CD14-positive monocyte (primary cell): ENCODE measurements at places on chromosomes 1 and 21.

GRCh38 chr21:25515484-25516405, 91.5 kb downstream of the MRPL39 start:
- DNase-seq = no peak

DNA sequence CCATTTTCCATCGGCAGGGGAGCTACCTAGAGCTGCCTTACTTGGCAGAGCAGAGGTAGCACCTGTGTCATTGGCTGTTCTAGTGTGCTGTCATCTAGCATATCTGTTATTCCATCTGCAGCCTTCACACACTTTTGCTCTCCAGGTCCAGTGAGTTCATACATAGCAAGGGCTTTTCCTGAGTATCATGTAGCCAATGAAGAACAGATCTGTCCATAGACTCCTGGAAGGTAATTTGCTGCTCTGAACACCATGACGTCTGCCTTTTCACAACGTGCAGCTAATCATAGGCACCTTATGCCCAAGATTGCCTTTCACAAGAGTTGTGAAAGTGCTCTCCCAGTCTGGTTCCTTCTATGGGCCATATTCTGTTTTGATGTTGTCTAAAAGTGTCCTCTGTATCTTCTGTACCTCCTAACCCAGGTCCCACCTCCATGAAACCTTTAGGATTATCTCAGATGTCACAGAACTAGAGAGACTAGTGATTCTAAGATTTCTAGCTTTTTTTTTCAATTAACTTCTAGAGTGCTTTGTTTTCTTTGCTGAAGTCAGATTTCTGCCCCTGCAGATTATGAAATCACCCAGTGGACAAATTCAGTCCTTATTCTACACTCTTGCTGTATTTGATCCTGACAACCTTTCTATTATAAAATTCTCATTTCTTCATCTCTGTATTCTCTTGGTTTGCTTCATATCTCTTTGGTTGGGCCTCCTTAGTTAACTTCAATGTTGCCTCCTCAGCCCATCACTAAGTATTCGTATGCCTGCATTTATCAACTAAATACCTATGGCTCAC, 134.8 kb downstream of the PBX1 start:
- no peak for DNase-seq

GRCh38 chr1:16888860-16889816, 6.6 kb upstream of the RNU1-2 start:
- DNase-seq = peak; percentile 50

DNA sequence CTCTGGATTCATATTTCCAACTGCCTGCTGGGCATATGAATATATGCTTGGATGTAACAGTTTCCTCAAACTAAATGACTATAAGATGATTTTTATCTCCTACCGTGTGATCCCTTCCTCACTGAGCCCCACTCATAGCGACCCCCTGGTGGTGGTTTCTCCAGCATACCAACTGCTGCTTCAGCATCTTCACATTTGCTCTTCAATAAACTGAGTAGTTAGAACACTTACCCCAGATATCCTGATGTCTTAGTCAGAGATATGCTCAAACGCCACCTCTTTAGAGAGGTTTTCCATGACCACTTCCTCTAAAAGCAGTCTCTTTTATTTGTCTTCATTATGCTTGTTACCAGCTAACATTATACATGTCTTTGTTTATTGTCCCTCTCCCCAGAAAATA, 10.2 kb upstream of the HNRNPR start:
- DNase-seq = no peak

GRCh38 chr1:77762072-77762476, 2.4 kb upstream of the USP33 start:
- DNase-seq = peak; percentile 48

- no peak for DNase-seq
These were observed 110.5 kb upstream of the COL6A1 start for GRCh38 chr21:45870851-45871615.

- no peak for DNase-seq
These were observed at the start of gene ATP1A4 for GRCh38 chr1:160151303-160151702. TSS of gene ATP1A4 (plus strand) at chr1:160151603. CDS start at chr1:160152041, 438 bp downstream.

GRCh38 chr1:110262296-110262695, 52.2 kb downstream of the KCNC4 start:
- peak; percentile 6 for DNase-seq

GRCh38 chr1:66446261-66447001, 87.5 kb upstream of the SGIP1 start:
- peak; percentile 73 for DNase-seq

- no peak for DNase-seq
These were observed 130.0 kb downstream of the LIPI start for GRCh38 chr21:14080764-14081096.

- DNase-seq = no peak
These were observed 485.0 kb downstream of the DISC1 start for GRCh38 chr1:232111611-232112010.

DNA sequence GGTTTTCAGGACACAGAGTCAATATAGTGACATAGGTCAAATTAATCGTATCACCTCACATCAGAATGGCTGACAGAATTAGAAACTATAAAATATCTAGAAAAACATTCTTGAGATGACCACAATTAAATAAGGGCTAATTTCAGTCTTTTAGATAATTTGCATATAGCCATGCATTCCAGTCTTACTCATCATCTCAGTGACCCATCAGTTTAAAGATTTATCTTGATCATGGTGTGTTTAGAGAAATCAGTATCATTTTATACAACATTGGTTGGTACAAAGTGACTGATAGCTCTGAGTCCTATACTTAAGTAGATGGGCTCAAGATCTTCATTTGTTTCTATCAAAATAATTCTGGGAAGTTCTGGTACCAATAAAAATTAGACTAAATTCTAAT, 262.3 kb upstream of the SNX7 start:
- no peak for DNase-seq

DNA sequence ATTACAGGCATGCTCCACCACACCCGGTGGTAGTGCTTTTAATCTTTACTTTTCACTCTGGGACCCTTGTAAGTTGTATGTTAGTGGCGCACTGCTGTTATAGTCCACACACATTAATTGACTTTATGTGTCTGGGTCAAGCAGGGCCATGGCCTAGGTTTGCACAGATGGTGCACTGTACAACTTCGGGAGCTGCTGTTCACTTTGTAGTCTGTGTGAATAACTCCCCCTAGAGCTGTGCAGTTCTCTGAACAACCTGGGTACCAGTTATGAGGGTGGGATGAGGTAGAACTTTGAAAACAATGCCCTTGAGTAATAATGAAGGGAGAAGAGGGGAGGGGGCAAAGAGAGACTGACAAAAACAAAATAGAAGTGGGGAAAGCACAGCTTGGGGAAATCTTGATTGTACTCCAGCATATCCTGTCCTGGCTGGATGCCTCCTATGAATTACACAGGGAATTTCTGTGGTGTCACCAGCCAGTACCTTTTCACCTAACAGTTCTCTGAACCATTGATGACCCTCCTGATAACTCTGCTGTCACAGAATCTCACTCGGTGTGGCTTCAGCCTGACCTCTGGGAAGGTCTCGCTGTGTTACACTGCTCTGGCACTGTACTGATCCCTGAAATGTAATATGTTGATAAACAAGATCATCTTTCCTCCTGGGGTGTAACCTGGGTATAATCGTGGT, 2.2 kb downstream of the PTGFRN start:
- no peak for DNase-seq

DNA sequence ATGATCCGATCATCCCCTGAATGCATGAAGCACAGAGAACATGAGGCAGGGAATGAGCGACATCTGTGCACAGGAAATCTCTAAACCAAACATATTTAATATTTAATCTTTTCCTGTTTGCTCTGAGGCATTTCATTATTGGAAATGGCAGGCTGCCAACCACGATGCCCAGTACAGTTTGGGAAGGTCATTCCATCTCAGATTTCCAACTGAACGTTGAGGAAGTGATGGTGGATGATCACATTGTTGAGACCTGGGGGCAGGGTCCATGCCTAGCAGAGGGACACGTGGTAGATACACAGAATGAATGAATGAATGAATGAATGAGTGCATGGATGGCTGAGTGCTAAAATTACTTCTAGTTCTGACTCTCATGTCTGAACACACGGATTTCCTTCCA, 15.9 kb upstream of the FASLG start:
- DNase-seq = no peak

GRCh38 chr1:70528590-70529333, 117.7 kb downstream of the CTH start:
- DNase-seq = no peak

DNA sequence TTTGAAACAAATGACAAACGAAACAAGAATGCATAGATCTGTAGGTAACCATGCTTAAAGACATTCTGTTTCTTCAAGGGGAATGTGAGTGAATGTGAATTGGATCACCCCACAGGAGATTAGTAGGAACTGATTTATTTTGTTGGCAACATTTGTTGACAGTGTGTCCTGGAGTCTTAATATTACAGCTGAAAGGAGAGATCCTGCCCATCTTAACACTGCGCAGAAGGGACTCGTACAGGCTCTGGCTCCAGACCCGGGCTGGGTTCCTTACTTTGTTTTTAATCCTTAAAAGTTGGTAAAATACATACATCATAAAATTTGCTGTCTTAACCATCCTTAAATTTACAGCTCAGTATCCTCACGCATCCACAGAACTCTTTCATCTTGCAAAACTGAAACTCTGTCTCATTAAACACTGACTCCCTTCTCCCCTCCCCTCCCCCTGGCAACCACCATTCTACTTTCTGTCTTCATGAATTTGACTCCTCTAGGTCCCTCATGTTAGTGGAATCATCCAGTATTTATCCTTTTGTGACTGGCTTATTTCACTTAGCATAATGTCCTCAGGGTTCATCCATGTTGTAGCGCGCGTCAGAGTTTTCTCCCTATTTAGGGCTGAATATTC, 74.1 kb downstream of the GALNT2 start:
- DNase-seq = no peak

DNA sequence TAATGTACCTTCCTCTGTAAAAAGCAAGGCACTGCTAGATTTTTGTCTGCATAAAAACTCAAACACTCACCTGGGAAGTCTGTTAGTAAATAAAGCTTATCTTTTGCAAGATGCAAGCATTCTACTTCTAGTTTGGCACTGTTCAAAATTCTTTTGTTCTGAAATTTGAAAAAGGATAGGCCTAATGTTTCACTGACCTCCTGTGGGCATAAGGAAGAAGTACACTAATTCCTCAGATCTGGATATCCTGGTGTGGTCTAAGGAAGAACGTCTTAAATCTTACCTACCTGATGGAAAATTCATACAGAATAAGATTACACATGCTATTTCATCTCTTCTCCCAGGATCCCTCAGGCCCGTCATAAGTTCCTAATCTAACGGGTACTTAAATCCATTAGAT, 93.5 kb upstream of the CAMK1G start:
- no peak for DNase-seq

DNA sequence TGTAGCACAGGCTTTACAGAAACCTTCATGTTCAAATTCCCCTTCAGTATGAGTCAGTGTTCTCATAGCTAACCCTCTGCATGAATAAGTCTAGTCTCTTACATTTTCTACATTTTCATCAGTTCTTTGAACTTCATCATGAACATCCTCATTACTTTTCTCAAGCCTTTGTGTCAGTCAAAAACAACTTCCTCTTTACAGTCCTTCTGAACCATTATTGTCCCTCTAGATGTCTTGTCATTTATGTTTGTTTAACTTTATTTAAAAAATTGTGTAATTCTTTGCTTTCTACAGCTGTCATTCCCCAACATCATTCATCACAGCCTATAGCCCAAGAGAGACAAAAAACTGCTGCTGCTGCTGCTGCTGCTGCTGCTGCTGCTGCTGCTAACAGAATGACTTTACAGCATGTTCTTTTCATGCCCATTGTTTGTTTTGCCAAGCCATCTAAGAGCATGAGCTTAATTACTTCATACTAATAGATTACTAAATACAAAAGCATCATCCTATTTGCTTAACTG, 133.1 kb downstream of the LRRC40 start:
- DNase-seq = no peak

- DNase-seq = no peak
These were observed 19.9 kb downstream of the FOXO6 start for GRCh38 chr1:41380979-41381691.

DNA sequence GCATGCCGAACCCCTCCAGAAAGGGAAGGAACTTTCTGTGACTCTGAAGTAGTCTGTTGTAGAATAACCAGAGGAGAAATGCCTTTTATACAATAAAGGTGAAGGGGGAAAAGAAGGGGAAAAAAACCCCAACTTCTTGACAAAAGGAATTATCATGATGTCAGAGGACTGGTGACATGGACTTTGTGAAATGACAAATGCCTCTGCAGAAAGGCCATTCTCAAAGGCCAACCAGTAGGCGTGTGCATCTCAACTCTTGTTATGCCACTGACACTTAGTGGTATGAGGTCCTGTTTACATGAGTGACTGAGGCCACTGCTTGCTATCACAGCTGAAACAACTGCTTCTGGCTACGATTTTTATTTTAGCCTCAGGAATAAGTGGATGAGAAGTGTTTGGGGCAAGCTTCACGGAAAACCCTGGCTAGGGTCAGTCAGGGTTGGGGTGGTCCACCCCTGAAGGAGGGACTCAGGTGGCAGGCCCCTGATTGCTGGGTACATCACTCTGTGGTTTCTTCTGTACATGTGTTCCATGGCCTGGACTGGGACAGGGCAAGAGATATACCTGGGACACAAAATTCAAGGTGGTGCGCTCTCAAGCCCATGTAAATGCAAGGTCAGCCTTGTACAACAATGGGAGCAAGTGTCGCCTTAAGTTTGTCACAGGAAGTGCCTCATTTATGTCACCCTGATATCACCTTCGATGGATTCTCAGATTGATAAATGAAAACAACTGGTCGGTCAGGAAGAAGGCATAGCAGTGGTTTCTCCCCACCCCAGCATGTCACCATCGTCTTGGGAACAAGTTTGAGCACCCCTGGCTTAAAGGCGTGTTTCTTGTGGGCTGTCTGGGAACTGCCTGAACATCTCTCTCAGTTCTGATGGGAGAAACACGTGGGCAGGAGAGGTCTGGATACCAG, 12.4 kb downstream of the RUNX1 start:
- no peak for DNase-seq

- DNase-seq = peak; percentile 64
These were observed 26.7 kb downstream of the TSPAN2 start for GRCh38 chr1:115062542-115063004.

DNA sequence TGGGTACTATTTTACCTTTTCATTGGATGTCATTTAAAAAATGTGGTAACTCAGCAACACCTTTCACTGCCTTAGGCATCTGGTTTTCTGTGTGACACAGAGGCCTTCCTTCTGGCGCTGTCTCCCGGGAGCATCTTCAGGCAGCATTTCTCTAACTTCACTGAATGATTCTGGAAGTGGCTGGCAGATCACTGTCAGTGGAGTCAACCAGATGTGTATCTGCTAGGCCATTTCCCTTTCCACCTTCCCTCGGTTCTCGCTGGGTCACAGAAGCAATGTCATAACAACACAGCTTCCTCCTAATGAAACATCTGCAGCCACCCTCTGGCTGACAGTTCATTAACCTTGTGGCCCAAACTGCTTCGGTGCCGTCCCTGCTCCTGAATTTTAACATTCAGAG, 137.8 kb downstream of the KIF26B start:
- no peak for DNase-seq

DNA sequence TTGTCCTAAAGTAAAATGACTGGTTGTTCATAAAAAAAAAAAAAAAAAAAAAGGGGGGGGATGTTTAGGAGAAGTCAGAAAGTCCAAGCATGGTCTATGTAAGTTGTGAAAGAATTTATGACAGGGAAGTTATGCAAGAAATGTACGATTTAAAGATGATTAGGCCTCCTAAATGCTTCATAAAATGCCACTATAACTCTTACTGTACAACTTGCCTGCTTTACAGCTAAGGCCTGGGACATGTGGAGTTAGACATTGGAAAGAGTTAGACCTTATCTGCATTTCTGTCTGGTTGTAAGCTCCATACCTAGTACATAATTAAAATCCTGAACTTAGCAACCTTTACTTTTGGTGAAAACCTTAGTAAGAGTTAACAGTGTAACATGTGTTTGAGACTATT, 150.0 kb downstream of the TPR start:
- no peak for DNase-seq
